ENCODE measurements at places on chromosomes 2 and 18.

GRCh38 chr2:48946449-48947048, 191.0 kb upstream of the LHCGR start:
- DNase-seq = peak; percentile 79

- DNase-seq = no peak
Measured at GRCh38 chr18:59736061-59736460, 38.8 kb upstream of the CCBE1 start.

GRCh38 chr18:31711365-31712172, 27.2 kb upstream of the B4GALT6 start:
- no peak for DNase-seq

DNA sequence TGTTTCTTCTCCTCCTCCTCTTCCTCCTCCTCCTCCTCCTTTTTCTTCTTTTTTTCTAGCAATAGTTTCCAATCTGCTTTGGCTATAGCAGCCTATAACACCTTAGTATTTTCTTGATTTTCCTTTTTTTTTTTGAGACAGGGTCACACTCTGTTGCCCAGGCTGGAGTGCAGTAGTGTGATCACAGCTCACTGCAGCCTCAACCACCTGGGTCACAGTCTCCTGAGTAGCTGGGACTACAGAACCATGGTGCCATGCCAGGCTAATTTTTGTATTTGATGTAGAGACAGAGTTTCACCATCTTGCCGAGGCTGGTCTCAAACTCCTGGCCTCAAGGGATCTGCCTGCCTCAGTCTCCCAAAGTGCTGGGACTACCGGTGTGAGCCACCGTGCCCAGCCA, 10.7 kb upstream of the THNSL2 start:
- DNase-seq = no peak

- DNase-seq = no peak
Measured at GRCh38 chr2:42969231-42970150, 177.1 kb upstream of the HAAO start.

DNA sequence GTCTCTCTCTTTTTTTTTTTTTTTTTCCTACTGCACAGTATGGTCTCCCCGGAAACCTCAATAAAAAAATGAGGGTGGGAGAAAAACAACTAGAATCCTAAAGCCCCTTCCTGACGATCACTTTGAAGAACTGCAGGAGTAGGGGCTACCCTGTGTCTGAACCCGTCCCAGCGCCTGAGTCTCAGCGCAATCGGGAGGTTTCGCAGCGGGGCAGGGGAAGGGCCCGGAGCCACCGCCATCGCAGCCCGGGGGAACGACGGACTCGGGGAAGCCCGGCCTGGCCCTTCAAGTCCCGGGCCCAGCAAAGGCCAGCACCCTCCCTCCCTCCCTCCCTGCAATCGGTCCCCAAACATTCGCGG, 411 bp downstream of the NARS1 start:
- DNase-seq = peak; percentile 43

DNA sequence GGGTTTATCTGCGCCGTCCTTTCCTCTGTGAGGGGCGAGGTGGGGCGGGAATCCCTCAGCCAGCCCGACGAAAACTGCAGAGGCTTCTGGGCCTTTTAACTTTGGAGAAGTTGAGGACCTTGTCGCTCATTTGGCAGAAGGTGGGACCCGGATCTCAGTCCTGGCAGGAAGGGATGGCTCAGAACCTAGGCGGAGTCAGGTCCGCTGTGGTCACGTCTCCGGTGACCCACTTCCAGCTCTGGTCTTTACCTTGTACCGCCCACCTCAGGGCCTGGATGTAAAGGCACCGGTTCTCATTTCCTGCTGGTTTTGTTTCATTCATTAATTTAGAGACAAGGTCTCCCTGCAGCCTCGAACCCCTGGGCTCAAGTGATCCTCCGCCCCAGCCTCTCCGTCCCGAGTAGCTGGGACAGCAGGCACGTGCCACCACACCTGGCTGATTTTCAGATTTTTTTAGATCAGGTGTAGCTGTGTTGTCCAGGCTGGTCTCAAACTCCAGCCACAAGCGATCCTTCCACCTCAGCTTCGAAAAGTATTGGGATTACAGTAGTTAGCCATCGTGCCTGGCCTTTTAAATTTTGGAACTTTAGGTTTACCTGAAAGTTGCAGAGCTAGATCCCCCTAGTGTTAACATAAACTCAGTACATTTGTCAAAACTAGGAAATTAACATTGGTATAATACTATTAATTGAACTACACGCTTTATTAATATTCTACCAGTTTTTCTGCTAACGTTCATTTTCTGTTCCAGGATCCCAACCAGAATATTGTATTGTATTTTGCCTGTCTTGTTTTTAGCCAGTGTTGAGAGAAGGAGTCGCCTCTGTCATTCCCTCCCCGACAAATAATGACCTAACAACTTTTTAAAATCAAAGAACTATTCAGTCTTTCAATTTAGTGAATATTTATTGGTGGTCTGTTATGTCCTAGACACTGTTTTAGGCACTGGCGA, 852 bp downstream of the POLI start:
- peak; percentile 65 for DNase-seq

GRCh38 chr2:443216-443615, 155.3 kb upstream of the ALKAL2 start:
- no peak for DNase-seq

Measured in NCI-H2171 treated with DMSO at 0.1 percent for 48 hours (cell line).